Hepatic stellate cell (primary cell): ENCODE measurements at places on chromosomes 2 and 18.

DNA sequence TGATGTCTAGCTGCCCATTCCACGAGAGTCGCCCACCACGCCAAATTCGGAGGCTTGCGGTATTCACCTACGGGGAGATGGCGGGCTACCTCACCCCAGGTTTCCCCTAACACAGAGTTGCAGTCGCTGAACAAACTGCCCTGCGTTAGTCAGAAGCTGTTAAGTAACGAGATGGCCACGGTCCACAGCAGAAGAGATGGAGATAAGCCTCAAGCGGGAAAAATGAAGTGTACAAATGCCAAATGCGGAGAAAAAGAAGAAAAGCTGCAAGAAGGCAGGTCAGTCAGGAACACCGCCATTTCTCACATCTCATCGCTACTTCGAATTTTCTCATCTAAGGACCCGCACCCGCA, 425 bp downstream of the ASB3 start:
- no peak for DNase-seq

DNA sequence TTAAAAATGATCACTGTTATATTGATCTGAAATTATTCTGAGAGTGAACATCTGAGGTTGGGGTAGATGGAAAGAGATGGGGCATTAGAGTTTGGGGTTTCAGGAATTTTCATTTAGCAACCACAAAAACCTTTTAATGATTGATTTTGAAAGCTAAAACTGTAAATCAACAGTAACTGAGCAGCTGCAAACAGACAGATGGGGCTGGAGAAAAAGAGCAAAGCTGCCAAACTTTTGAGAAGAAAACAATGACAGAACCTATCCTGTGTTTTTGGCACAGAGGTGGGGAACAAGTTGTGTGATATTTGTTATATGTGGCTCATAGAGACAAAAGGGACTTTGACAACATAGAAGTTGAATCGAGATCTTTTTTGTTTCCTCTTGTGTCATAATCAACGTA, 415.8 kb upstream of the DSEL start:
- DNase-seq = no peak

DNA sequence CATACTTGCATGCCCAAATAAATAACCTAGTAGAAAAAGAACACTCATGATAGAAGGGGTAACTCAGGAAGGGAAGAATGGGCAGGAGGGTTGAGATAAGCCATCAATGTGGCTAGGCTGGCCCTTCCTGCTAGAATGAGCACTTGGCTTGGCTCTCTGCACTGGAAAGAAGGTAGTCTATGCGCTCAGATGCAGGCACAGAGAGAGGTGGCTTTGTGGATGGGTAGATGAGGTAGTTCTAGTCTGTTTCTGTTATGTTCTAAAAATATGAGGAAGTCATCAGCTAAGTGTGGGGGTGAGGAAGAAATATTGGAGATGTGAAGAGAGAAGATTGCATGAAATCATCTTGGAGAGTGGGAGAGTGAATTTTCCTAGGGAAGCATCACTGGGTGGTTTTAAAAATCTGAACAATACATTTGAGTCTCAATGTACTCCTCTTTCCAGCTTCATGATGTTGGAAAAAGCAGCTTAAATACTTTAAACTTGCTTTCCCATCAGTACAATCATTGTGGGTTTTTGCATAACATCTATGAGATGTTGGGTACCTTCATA, 357.1 kb downstream of the CNTNAP5 start:
- no peak for DNase-seq

- no peak for DNase-seq
Observed at GRCh38 chr2:212904646-212905045, 246.8 kb downstream of the IKZF2 start.

- no peak for DNase-seq
Observed at GRCh38 chr2:151638191-151638933, 95.9 kb downstream of the NEB start.

GRCh38 chr2:227717687-227718567, at the start of gene SLC19A3:
Gene SLC19A3, minus strand, starts transcription at chr2:227718028. Its CDS starts 15,710 bp downstream, at chr2:227702318.
- peak; percentile 32 for DNase-seq

DNA sequence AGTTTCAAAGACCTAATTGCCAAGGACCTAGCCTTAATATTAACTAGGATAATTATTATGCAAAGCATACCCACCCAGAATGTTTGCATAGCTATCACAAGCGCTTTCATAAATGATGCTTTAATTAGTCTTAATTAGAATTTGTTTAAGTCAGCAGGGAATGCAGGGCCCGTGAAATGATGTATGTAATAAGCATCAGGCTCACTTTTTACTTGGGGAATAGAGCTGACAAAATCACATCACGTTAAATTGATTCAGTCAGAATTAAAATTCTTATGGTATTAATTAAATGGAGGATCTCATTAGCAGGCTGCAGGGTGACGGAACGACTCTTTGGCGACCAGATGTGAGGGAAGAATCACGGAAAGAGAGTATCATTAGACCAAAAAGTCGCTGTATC, 264.5 kb downstream of the GPD2 start:
- no peak for DNase-seq

GRCh38 chr18:39198376-39198775, 1632.8 kb upstream of the CELF4 start:
- no peak for DNase-seq

DNA sequence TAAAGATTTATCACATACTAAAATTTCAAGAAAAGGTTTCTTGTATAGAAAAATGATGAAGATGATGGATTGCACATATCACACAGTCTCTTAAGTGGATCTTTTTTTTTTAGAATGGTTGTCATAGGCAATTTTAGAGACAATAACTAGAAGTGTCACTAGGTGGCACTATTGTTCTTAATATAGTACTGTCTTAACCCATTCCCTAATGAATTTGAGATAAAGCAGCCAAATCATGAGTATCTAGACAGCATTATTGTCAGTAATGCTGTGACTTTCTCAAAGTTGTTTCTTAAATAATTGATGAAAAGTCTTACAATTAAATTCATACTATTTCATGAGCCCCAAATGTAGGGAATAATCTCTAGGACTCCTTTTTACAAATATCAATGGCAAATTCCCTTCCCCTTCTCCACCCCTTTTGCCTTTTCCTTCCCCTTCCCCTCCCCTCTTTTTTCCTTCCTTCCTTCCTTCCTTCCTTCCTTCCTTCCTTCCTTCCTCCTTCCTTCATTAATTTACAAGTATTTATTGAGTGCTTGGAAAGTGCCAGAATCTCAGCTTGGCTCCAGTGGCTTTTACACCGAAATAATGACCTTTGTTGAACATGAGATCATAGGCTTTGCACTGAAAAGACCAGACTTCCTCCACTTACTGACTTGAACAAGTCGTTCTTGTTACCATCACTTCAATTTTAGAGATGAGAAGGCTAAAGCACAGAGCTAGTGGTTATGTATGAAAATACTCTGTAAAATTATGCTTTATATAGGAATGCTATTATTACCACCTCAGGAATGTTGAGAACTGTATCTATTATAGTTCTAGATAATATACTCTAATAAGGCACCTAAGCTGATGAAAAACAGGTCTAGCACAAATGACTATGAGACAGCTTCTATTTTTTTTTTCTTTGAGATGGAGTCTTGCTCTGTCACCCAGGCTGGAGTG, 19.8 kb downstream of the MYL12B start:
- peak; percentile 29 for DNase-seq

- no peak for DNase-seq
Observed at GRCh38 chr2:7899923-7900322, 781.9 kb upstream of the ID2 start.

GRCh38 chr2:100632037-100632436, 69.2 kb downstream of the PDCL3 start:
- no peak for DNase-seq

- DNase-seq = no peak
Observed at GRCh38 chr2:9712263-9712662, 81.5 kb upstream of the YWHAQ start.

- no peak for DNase-seq
Observed at GRCh38 chr2:64250751-64251423, 106.7 kb upstream of the PELI1 start.

DNA sequence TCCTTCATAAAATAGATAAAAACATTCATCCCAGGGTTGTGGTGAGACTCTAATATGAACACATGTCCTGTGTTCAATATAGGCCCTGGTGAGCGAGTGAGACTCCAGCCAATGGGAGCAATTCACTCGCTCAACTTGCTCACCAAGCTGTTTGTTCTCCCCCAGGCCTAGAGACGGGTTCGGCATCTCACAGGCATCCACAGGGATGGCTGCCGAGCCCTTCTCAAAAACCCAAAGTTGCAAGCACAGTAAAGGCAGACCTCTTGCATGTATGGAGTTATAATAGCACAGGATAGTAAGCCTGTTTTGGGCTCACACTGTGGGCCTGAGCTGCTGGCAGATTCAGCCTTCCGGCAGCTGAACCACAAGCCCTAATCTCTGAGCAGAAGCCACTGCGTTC, 15.7 kb downstream of the PARD6G start:
- DNase-seq = no peak

- DNase-seq = no peak
Observed at GRCh38 chr2:85994421-85994777, 105.6 kb upstream of the ST3GAL5 start.

DNA sequence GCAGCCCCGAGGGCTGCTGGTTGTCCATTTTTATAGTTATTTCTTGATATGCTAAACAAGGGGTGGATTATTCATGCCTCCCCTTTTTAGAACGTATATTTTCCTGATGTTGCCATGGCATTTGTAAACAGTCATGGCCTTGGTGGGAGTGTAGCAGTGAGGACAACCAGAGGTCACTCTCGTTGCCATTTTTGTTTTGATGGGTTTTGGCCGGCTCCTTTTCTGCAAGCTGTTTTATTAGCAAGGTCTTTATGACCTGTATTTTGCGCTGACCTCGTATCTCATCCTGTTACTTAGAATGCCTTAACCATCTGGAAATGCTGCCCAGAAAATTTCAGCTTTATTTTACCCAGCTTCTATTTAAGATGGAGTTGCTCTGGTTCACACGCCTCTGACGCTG, 825.8 kb upstream of the CDH2 start:
- DNase-seq = no peak

DNA sequence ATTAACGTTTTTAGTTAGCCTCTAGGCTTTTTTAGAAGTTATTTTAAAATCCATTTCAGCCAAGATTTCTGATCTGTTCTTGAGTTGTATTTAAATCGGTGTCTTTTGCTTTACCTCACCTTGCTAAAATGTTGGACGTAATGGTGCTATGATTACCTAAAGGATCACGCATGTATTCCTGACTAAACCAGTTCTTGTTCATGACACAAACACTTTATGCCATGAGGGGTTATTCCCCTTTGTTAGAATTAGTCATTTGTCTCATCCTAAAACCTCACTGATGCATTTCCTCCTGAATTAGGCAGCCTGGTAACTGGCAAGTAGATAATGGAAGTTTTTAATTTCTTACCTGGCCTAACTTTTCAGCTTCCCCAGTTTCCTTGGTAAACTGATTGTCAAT, 185.4 kb upstream of the TANK start:
- DNase-seq = no peak

- DNase-seq = peak; percentile 75
Observed at GRCh38 chr18:57846258-57846657, 43.1 kb upstream of the ATP8B1 start.

- DNase-seq = no peak
Observed at GRCh38 chr2:217740756-217741155, 262.0 kb downstream of the TNS1 start.

- DNase-seq = no peak
Observed at GRCh38 chr18:3675446-3675845, 225.5 kb downstream of the TGIF1 start.

DNA sequence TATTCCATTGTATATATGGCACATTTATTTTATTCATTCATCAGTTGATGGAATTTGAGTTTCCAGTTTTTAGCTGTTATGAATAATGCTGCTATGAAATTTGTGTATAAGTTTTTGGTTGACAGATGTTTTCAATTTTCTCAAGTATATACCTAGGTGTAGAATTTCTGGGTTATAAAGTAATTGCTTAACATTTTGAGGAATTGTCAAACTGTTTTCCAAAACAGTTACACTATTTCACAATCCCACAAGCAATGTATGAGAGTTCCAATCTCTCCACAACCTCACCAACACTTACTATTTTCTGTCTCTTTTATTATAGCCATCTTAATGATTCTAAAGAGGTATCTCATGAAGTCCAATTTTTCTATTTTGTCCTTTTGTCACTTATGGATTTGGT, 12.5 kb upstream of the WDSUB1 start:
- DNase-seq = no peak

DNA sequence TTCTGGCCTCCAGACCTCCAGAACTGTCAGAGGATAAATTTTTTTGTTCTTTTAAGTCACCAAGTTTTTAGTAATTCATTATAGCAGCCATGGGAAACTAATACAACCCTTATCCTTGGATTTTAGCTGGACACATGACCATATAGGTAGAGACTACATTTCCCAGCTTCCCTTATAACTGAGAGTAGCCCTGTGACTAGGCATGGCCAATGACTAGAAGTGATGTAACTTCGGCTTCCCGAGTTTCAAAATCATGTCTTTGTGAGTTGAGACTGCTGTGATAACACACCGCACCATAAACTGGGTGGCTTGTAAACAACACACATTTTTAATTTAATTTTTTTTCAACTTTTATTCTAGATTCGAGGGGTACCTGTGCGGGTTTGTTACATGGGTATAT, 134.0 kb upstream of the SERTAD2 start:
- no peak for DNase-seq

- DNase-seq = no peak
Observed at GRCh38 chr2:119289093-119289492, 65.5 kb downstream of the STEAP3 start.

GRCh38 chr2:211216221-211216620, 659.8 kb downstream of the CPS1 start:
- no peak for DNase-seq

- DNase-seq = no peak
Observed at GRCh38 chr2:145543155-145543554, 1023.2 kb upstream of the ZEB2 start.

DNA sequence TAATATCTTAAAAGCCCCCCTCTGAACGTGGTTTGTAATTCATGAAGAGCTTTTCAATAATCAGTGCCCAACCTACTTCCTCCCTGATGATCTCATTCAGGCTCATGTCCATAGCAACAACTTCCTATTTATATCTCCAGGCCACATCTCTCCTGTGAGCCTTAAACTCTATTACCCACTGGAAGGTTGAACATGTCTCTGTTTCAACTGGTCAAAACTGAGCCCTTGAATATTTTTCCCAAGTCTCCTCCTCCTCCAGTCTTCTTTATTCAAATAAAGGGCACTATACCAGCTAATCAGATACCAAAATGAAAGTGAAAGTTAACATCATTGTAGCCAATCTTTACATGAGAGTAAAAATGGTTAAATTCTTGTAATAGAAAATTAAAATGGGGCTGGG, 63.7 kb upstream of the ITGA4 start:
- peak; percentile 63 for DNase-seq

GRCh38 chr2:232318169-232318855, 60.2 kb upstream of the ALPP start:
- DNase-seq = no peak

- no peak for DNase-seq
Observed at GRCh38 chr18:44848644-44849335, 168.1 kb downstream of the SETBP1 start.

GRCh38 chr2:21229302-21229701, 105.5 kb downstream of the TDRD15 start:
- no peak for DNase-seq

GRCh38 chr18:55420665-55421307, 167.2 kb downstream of the TCF4 start:
- no peak for DNase-seq
